ENCODE measurements at places on chromosomes 3 and 15.

- no peak for DNase-seq
Observed at GRCh38 chr3:69052472-69052898, 352 bp upstream of the TMF1 start.

- DNase-seq = no peak
Observed at GRCh38 chr15:90598031-90598577, 68.4 kb downstream of the CRTC3 start.

- DNase-seq = no peak
Observed at GRCh38 chr15:90030376-90030775, 29.3 kb downstream of the ZNF710 start.

GRCh38 chr3:164453714-164454113, 624.6 kb downstream of the SI start:
- no peak for DNase-seq

Measured in progenitor cell of endocrine pancreas (in vitro differentiated cells).